ENCODE measurements at places on chromosomes 2 and 18.
A peak's percentile ranks its signal among the peaks of the same experiment; 100 is the strongest.

GRCh38 chr2:100041946-100042345 is 100.4 kb downstream of the AFF3 start:
- DNase-seq = no peak

DNA sequence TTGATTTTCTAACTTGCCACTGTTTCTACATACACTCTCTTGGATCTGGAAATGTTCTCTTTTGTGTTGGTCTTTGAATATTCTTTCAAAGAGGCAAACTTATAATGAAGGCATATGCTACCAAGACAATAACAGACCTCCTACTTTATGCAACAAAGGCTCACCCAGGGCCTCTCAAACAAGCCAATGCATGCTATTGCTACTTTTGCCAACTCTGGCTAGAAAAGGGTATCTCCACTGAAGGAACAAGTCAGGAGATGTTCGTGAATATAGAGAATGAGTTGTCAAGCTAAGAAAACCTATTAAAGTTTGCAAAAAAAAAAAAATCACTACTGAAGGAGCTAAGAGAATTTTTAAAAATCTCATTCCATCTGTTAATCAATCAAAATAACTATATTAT is 15.9 kb upstream of the DSG2 start:
- no peak for DNase-seq

DNA sequence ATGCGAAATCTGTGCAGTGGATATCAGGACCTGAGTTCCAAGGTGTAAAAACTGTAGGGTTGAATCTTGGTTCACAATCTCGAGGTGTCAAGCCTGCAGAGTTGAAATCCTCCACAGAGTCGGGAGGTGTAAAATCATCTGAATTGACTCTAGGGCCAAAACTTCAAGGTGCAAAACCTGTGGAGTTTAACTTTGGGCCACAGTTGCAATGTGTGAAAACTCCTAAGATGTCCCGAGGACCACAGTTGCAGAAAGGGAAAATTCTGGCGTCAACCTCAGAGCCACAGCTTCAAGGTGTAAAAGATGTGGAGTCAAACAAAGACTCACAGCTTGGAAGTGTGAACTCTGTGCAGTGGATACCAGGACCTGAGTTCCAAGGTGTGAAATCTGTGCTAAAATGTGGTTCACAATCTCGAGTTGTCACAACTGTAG is 9.8 kb upstream of the ZNF512 start:
- DNase-seq = no peak

GRCh38 chr2:127826047-127826446 is 15.1 kb upstream of the WDR33 start:
- DNase-seq = no peak

GRCh38 chr2:212686285-212686895 is 147.8 kb upstream of the ERBB4 start:
- peak; percentile 16 for DNase-seq

GRCh38 chr2:169877398-169877797 is 50.1 kb downstream of the UBR3 start:
- no peak for DNase-seq
